C1 segment of cervical spinal cord (tissue), 14 donors: ENCODE measurements at places on chromosomes 16 and 17.

GRCh38 chr16:685967-686366 lies 1.8 kb upstream of the JMJD8 start:
- no peak for DNase-seq

DNA sequence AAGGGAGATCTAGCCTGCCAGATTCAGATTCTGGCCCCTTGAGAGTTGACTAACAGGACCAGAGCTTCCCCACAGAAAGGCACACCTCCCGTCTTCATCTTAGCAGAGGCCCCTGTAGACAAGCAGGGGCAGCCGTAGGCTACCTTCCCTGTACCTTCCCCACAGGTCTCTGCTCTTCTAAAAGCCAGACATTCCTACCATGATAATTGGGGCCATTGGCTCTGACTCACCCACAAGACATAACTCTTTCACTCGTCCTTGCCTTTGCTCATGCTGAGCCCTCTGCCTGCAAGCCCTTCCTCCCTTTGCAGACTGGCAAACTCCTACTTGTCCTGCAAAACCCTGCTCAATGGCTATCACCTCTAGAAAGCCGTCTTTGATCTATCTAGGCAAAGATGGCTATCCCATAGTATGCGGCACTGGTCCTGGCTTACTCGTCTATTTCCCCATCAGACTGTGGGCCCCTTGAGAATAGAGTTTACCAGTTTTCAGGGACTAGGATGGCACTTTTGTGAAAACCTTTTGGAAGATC lies 43.8 kb downstream of the PIMREG start:
- DNase-seq: no peak

- no peak for DNase-seq
Measured at GRCh38 chr16:66746048-66746447, 5.4 kb downstream of the DYNC1LI2 start.

- DNase-seq: no peak
Measured at GRCh38 chr16:50434872-50435478, 66.2 kb upstream of the BRD7 start.

DNA sequence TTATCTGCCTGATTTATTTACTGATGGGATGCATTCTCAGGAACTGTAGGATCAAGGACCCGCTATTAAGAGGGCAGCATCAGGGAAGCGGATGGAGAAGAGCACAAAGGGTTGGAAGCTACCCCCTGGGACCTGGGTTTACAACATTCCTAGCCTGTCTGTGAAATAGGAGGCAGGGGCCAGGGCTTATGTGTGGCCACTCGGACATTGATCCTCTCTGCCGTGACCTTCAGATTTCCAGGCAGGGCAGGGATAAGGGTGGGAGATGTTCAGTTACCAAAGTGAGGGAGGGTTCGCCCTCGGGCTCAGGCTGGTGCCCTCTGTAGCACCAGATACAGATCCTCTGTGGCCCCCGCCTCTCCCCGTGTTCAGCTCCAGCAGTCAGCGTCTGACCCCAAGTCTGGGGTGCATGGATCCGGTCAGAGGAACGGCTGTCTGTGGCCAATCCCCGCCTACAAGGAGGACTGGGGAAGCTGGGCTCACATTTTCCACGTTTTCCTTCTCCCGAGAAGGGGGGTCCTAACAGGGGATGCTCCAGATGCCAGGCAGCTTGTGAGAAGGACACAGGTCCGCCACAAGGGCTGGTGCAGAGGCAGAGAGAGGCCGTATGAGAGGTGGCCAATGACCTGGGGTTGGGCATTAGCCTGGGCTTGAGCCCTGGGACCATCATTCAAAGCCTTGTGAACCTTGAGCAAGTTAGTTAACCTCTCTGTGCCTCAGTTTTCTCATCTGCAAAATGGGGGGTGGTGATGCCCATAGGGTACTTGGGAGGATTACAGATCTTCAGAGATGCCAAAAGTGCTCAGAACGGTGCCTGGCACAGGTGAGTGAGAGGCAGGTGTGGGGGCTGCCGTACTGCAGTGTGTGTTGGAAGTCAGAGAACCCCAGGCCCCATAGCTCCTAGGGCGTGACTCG lies 48.3 kb downstream of the ATP2C2 start:
- DNase-seq: no peak

DNA sequence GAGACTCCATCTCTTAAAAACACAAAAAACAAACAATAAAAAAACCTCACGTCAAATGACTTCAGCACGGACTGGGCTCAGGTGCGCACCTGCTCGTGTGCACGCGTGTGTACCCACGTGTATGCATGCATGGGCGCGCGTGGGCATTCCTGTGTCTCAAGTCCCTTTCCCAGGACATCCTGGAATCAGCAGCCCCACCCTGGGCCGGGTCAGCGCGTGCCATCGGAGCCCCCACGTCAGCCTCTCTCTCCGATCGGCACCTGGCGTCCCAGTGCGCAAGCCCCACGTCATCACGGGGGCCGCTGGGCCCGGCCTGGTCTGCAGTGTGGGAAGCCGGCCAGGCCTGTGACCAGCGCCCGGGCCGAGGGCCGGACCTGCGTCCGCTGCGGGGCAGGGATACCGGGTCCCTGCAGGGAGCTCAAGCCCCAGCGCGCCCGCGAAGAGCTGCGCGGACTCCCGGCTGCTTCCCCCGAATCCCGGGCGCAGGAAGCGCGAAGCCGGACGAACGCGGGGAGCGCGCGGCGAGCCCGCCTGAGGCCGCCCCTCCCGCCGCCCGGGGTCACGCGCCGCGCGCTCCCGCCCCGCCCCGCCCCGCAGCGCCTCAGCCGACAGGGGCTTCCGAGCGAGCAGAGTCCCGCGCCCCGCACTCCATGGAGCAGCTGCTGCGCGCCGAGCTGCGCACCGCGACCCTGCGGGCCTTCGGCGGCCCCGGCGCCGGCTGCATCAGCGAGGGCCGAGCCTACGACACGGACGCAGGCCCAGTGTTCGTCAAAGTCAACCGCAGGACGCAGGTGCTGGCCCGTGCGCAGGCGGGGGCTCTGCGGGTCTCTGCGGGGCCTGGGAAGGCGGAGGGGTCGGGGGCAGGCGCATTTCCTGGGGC lies at the start of gene FN3K:
TSS of gene FN3K (plus strand) at position 629 of the 880 bp plus-strand sequence. CDS start at position 651, 22 bp downstream.
- peak; percentile 86 for DNase-seq

GRCh38 chr17:13346081-13346533 lies 255.6 kb downstream of the HS3ST3A1 start:
- no peak for DNase-seq

DNA sequence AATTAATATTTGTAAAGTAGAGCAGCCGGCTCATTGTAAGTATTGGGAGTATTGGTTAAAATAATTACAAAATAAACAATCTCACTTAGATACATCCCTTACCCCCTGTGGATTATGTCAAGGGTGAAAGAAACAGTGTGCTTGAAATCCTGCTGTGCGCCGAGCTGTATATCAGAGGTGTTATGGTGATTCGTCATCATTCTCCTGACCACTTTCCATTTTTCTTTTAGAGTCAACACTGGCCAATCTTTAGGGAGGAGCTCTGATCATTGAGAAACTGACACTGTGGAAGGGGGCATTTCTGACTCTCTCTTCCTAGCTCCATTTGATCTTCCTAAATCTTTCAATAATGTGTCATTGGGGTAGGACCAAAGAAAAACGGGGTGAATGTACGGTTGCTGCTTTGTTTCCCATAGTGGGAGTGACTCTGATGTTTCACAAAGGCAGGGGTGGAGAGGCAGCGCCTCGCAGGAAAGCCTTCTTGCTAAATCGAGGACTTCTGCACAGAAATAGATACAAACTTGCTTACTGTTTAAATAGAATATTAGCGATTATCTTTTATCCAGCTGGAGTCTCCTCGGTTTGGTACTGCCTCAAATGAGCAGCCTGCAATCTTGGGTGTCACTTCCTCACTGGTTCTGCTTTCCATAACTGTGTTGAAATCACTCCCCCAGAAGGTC lies 123.4 kb downstream of the PRKCB start:
- DNase-seq: no peak

- DNase-seq: no peak
Measured at GRCh38 chr16:47323241-47323640, 137.6 kb downstream of the ITFG1 start.

- DNase-seq: no peak
Measured at GRCh38 chr17:15239491-15239890, 25.6 kb downstream of the PMP22 start.

DNA sequence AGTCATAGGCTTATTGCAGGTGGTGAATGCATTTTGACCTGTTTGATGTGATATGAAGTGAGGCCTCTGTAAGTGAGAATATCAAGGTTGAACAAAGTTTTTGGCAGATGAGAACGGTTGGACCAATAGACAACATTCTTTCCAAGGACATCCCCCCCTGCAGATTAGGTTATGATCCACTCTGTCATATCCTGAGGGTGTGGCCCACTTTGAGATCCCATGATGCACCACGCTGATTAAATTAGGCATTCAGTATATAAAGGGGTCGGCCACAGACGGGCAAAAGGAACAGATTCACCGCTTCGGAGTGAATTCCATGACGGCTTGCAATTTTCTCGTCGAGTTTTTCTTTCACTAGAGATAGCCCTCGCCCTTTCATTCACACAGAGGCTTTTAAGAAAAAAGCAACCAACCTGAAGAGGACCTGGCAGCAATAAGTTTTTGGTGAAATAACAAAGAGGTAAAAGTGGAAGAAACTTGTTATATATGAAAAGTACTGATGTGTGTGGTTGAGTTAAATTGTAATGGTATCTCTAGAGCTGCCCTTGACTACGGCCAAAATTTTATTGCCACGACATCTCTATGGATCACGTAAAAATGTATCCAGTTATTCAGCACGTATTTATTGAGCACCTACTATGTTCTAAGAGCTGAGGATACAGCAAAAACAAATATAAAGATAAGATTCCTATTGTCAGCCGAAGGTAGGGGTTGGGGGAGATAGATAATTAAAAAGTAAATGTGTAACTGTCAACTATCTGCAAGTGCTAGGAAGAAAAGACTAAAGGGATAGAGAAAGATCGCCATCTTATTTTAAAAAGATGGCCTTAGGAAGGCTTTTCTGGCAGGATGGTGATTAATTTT lies 1.7 kb upstream of the RBBP6 start:
- no peak for DNase-seq

GRCh38 chr17:74569020-74570003 lies 2.0 kb upstream of the CD300H start:
- no peak for DNase-seq

GRCh38 chr17:17641621-17642409 lies 39.4 kb upstream of the RAI1 start:
- peak; percentile 35 for DNase-seq

DNA sequence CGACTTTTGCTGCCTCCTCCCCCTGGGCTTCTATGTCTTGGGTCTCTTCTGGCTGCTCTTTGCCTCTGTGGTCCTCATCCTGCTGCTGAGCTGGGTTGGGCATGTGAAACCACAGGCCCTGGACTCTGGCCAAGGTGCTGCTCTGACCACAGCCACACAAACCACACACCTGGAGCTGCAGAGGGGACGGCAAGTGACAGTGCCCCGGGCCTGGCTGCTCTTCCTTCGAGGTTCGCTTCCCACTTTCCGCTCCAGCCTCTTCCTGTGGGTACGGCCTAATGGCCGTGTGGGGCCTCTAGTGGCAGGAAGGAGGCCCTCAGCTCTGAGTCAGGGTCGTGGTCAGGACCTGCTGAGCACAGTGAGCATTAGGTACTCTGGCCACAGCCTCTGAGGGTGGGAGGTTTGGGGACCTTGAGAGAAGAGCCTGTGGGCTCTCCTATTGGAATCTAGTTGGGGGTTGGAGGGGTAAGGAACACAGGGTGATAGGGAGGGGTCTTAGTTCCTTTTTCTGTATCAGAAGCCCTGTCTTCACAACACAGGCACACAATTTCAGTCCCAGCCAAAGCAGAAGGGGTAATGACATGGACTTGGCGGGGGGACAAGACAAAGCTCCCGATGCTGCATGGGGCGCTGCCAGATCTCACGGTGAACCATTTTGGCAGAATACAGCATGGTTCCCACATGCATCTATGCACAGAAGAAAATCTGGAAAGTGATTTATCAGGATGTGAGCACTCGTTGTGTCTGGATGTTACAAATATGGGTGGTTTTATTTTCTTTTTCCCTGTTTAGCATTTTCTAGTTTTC lies 2.3 kb downstream of the GP1BA start:
- DNase-seq: no peak

DNA sequence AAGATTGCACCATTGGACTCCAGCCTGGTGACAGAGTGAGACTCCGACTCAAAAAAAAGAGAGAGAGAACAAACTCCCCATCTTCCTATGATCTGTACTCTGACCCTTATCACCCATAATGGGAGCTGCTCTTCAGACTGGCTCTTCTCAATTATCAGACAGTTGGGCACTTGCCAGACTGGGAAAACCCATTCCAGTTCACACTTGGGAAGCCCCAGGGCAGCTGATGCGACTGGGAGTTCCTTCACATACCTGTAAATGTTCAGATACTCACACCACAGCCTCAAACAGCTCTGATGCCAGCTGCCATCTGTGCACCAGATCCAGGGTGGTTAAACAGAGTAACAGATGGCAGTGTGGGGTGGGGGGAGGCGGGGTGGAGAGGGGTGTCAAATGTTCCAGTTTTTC lies 23.8 kb upstream of the TMEM101 start:
- DNase-seq: no peak

DNA sequence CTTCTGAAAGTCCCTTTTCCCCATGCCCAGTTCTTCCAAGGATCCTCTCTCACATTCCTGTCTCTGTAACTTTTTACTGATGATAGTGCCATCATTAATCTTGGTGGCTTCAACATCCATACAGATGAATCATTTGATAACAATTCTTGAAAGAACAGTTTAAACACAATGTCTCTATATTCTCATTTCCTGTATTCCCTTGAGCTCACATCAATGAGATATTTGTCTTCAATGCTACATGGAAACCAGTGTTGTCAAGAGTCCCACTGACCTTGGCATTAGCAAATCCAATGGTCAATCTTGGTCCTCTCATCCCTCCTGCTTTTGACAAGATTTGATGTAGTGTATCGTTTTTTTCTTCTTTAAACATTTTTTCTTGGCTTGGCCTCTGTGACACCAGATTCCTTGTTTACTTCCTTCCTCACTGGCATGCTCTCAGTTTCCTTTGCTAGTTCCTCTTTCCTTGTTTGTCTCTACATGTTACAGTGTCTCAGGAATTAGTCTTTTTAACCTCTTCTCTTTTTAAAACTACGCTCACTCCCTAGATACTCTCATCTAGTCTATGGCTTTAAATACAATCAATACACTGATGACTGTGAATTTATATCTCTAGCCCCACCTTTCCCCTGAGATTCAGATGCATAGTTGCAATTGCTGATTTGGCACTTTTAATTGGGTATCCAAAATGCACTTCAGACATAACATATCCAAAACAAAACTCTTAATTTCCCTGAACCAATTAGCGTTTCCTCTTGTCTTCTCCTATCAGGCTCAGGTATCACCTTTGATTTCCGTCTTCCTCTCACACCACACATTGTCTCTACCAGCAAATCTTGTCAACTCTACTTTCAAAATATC lies 134.0 kb downstream of the MYO1D start:
- no peak for DNase-seq

GRCh38 chr17:52147872-52148271 lies 10.6 kb downstream of the CA10 start:
- no peak for DNase-seq

GRCh38 chr16:22381392-22381791 lies 7.0 kb upstream of the CDR2 start:
- DNase-seq: no peak

DNA sequence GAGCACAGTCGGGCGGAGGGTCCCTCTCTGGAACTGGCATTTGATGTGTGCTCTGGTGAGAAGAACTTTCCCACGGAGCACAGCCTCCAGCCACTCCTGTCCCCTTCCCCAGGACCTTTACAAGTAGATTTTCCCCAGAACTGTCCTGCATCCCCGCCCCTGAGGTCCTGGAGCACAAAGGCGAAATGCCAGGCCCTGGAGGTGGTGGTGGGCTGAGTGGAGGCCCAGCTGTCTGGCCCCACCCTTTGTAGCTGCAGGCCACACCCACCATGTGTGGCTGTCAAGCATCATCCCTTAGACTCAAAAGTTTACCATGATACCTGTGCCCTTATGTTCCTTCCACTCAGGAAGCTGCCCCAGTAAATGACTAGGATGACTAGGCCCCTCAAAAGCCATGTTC lies 37.7 kb downstream of the PLD6 start:
- DNase-seq: no peak

GRCh38 chr16:18039931-18040330 lies 296.6 kb downstream of the NPIPA8 start:
- no peak for DNase-seq
